ENCODE measurements at places on chromosomes 2 and 18.

DNA sequence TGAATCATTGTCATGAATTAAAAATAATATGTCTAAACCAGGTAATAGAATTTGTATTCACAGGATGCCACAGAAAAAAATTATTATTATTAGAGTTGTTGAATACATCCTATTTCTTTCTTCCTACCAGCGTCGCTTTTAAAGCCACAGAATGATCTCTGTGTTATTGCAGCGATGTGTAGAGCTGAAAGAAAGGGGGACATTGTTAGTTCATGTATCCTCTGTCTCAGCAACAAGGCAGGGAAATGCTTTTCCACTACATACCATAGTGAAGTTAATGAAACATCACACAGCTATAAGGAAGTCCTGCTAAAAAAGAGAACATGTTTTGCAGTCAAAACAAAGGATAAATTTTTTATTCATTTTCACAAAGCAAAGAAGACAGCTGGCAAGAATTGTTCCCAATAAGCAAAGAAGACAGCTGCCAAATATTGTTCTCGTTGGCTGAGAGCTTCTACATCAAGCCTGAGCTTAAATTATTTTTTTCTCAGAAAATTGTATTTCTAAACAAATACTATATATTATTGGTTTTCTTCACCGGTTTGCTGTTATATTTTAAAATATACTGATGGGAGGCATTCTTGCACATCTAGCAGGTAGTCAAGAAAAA lies 1234.4 kb downstream of the SUCLG1 start:
- DNase-seq = no peak

DNA sequence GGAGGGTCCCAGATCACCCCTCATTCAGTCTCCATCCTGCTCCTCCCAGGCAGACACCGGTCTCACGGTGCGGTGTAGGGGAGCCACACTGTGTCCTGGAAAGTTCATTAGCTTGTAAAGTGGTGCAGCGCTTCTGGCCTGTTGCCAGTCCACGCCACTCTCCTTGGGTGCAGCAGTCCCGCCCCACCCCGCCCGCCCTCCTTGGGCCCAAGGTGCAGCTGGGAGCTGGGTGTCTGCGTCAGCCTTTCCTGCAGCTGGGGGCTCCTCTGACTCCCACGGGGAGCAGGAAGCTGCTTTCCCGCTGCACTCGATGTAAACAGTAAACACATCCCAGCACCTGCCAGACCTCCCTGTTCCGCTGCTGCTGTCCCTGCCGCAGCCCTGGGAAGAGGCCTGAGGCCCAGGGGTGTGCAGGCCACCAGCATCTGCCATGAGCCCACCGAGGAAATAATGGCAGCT lies 53.8 kb upstream of the ASB18 start:
- no peak for DNase-seq

DNA sequence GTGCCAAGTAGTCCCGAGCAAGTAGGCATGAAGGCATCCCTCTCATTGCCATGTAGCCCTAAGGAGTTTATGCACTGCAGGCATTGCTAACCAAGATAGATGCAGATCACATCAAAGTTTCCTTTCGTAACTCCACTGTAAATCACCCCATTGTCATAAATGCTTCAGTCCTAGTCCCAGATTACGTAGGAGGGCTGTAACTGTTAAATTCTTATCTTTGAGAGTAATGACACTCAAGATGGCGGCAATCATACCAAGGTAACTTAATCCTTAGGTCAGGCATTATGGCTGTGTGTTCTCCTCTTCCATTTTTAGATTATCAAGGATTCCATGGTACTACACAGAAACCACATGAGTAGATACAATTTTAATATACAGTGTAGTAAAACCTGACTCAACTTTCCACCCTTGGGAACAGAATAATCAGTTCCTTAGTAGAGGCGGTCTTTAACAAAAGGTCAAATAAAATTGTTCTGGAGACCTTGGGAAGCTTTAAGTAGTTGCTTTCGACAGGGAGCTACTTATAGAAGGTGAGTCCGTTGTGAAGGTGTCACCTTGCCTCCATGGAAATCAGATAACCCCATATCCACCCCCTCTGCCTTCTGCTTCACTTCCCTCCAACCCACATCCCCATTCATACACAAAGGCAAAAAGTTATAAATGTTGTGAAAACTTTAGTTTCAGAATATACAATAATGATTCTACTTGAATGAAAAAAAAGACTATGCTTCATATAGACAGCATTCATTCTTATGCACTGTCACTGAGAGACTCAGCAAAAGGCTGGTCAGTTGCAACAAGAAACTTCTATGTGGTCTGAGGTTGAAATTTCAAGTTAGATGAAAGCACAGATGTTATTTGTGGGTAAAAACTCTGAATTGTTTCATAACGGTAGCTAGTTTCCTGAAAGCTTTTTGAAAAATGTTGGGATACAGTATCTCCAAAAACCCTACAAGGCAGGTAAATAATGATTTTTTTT lies 64.8 kb upstream of the GALNT5 start:
- DNase-seq = peak; percentile 21

DNA sequence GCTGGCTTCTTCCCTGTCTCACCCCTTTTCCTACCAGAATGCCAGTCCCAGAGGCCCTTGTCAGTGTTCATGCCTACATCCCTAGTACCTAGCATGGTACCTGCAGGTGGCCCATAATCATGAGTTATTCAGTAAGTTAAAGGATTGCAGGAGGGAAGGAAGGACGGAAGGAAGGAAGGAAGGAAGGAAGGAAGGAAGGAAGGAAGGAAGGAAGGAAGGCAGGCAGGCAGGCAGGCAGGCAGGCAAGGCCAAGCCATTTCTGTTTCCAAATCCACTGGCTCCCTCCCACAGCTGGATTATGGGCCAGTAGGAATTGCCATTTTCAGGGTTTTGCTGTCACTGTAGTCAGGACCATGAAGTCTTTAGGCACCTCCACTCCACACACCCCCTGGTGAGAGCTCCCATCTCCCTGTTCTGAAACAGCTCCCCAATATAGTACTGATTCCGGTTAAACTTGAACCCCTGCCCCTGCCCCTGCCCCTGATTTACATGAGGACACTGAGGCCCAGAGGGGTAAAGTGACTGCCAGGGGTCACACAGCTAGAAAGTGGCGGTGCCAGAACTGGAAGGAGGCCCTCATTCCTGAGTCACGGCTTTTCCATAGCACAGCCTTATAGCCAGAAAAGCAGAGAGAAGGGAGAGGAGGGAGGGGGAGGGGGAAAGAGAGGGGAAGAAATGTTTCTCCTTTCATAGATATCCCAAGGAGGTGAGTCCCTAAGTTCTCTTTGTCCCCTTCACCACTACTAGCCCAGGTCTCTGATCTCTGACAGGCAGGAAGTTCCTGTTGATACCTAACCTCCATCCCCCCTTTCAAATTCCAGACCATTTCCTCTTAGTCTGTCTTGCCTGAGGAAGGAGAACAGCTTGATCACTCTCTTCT lies 12.2 kb upstream of the TNS1 start:
- peak; percentile 56 for DNase-seq

- DNase-seq = no peak
Measured at GRCh38 chr2:216591480-216591879, 41.7 kb upstream of the IGFBP2 start.
